Skeletal muscle tissue (tissue), 5 donors: ENCODE measurements at places on chromosomes 16 and 17. TPM values are rescaled to one million over a fixed set of nuclear protein-coding genes. Genes with fewer than 3 reads are reported as not detected.

Gene FAM20A
- 5.2 TPM for total RNA-seq

Gene ASPA
- total RNA-seq, result 1.6 TPM

Gene MYLK3
- 13.6 TPM for total RNA-seq

Gene SRCIN1
- 0.52 TPM for total RNA-seq

Gene CCDC200
- total RNA-seq, result not detected

Gene MMP2
- total RNA-seq, result 194 TPM

Gene ABI3
- 1.0 TPM for total RNA-seq
